ENCODE measurements at places on chromosomes 7 and 10. TPM values are rescaled to one million over a fixed set of nuclear protein-coding genes. Genes with fewer than 3 reads are reported as not detected.

Gene MET
- total RNA-seq: 0.60 TPM

Gene NKX1-2
- not detected for total RNA-seq

Gene GCK
- total RNA-seq: not detected

Gene CTBP2
- 0.38 TPM for total RNA-seq

Gene TMEM196
- total RNA-seq: not detected

Gene RBM20
- total RNA-seq: 0.13 TPM

Gene H2BK1
- total RNA-seq: 0.88 TPM

Gene TUBAL3
- total RNA-seq: not detected

Gene LIPK
- not detected for total RNA-seq

Gene FKBP6
- total RNA-seq: not detected

Gene PDE6C
- not detected for total RNA-seq

Gene IL2RA
- 203 TPM for total RNA-seq

Gene IFIT5
- 17.0 TPM for total RNA-seq

Gene NCF1
- total RNA-seq: 5.2 TPM

Gene P4HA1
- total RNA-seq: 44.3 TPM

Gene RARRES2
- total RNA-seq: not detected

Gene IQUB
- total RNA-seq: not detected

Gene MBL2
- not detected for total RNA-seq

Gene RAPGEF5
- 0.29 TPM for total RNA-seq

Gene MYL10
- total RNA-seq: not detected

Gene UTF1
- not detected for total RNA-seq

Gene UNC5B
- not detected for total RNA-seq

Gene PTPRN2
- total RNA-seq: 2.3 TPM

All from activated naive CD4-positive, alpha-beta T cell treated with anti-CD3 and anti-CD28 coated beads, Interleukin-2, amount 10 ng/mL, durations not matched to agents 5 hours and 36 hours (primary cell).